ENCODE measurements at places on chromosomes 4 and X.

DNA sequence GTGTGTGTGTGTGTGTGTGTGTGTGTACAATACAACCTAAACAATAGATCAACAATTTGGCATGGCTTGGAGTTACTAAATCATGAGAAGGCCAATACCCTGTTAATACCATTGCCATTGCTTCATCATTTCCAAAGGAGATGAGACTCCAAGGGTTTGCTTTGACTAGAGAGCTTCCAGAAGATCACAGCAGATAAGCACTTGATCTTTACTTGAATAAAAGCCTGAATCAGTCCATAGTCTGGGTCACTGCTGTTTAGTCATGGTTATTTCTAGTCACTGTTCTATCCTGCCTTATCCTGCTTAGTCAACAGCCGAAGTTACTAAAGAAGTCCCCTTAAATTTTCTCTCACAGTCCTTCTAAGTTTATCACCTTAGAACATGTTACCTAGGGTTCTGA is 58.2 kb downstream of the RAB40AL start:
- no peak for DNase-seq

- DNase-seq, result no peak
These were observed 30.3 kb upstream of the SLC2A9 start for GRCh38 chr4:10051517-10052135.

DNA sequence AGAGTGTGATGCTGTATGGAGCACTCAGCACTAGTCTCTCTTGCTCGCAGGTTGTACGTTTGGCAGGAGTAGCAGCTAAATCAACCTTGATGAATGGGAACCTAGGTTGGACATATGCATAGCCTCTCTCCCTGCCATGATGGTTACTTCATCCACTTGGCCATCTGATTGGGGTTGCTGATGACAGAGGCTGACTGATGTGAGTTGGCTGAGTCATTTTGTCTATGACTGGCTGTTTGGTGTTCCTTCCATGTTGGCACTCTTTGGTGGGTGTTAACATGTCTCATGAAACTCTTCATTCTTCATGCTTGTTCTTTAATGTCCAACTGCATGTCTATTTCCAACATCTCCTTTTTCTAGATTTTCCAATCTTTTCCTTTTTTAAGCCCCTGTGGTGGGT is 31.6 kb upstream of the SPARCL1 start:
- DNase-seq, result no peak

GRCh38 chr4:156495091-156495490 is 476.5 kb downstream of the PDGFC start:
- no peak for DNase-seq

- no peak for DNase-seq
These were observed 121.8 kb upstream of the BMPR1B start for GRCh38 chr4:94636004-94636403.

DNA sequence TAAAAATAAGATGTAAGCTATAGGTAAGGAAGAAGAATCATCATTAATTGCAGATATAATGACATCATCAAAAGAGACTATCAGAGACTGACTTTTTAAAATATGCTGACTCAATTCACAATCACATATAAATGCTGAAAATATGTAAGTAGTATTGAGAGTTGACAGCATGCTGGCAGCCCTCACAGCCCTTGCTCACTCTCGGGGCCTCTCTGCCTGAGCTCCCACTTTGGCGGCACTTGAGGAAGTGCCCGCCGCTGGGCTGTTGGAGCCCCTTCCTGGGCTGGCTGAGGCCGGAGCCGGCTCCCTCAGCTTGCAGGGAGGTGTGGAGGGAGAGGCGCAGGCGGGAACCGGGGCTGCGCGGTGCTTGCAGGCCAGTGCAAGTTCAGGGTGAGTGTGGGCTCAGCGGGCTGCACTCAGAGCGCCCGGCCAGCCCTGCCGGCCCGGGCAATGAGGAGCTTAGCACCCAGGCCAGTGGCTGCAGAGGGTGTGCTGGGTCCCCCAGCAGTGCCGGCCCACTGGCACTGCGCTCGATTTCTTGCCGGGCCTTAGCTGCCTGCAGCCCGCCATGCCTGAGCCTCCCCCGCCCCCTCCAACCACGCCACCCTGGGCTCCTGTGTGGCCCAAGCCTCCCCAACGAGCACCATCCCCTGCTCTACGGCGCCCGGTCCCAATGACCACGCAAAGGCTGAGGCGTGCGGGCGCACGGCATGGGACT is 68.9 kb downstream of the RAB28 start:
- no peak for DNase-seq

DNA sequence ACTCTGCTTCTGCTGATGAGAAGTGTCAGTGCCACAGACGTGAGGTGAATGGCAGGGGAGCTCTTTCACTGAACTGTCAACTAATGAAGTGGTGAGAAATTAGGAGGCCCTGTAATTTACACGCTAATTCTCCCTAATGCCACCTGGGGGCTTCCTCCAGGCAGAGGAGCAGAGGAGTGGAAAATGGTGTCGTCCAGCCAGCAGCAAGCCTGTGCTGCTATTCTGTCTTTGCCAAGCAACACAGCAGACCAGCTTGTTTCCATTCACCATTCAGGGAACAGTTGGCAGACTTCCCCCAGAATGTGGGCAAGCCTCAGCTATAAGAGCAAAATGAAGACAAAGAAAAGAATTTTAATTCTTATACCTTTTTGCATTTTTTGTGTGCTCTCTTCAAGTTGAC is 245.2 kb upstream of the TET2 start:
- DNase-seq, result no peak

- DNase-seq, result no peak
These were observed 216.8 kb downstream of the AFAP1 start for GRCh38 chr4:7722766-7723387.

DNA sequence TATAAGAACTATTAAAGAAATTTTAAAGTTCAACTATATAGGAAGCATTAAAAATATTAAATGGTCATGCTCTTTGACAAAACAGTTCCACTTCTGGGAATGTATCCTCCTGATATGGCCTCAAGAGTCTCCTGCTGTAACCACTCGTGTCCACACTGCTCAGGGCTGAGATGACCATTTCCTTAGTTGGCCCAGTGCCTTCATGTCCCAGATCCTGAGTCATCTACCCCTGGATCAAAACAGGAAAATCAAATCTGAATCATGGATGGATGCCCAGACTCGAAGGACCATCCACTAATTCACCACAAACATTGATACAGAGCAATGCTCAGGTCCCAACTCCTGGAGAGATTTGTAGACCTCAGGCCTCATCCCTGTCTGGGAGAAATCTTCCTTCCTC is 44.7 kb downstream of the GPRASP3 start:
- no peak for DNase-seq

DNA sequence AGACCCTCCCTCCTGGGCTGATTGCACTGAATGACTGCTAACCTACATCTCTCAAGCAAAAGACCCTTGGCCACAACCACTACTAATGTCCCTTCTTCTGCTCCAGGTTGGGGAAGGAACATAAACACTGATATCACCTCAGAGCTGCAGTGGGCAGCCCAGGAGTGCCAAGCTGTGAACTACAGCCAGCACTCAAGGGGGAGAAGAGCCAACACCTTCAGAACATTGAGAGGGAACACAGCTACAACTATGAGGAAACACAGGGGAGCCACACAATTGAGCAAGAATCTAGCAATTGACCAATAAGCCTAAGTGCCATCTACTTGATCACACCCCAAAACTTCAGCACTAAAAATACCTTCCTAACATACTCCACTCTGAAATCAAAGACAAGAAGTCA is 222.8 kb downstream of the SPATA18 start:
- DNase-seq, result no peak

GRCh38 chr4:121462660-121463261 is 81.9 kb upstream of the QRFPR start:
- peak; percentile 5 for DNase-seq

DNA sequence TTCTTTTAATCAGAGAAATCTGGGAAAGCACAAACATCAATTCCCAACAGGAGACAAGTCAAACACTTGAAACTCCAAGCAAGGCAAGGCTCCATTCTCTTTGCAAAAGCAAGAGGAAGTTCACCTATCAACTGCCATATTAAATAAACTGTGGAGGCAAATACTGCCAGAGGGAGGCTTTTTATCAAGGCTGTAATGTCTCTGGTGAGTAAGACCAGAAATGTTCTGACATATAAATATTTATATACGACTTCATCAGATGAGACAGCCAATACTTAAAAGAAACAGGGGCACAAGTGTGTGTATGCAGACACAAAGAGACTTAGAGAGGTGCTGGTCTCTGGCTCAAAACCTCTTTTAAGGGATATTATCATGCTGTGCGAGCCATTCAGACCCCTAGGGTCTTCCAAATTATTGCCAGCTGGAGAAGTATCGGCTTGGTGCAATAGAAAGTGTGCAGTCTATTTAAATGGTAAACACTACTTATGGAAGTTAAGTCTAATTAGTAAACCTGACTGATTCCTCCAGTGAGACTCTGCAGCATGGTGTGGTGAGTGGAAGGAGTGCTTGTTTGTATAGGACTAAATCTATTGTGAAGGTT is 24.4 kb downstream of the DCX start:
- no peak for DNase-seq

DNA sequence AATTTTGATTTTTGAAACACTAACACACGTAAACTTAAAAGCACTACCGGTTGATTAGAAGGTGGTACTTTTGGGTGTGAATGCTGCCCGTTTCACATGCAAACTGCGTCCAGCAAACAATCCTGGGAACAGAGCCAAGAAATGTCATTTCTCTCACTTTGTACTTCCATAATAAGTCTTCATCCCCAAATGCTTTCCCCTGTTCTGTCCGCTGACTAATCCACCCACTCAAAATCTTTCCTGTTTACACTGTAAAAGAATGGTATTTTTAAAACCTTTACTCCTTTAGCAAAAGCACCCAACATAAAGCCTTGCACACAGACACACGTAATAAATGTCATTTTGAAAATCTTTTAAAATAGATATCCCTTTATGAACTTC is 39.1 kb upstream of the PDLIM5 start:
- no peak for DNase-seq

- no peak for DNase-seq
These were observed 162.7 kb upstream of the KLF8 start for GRCh38 chrX:56069299-56069931.

DNA sequence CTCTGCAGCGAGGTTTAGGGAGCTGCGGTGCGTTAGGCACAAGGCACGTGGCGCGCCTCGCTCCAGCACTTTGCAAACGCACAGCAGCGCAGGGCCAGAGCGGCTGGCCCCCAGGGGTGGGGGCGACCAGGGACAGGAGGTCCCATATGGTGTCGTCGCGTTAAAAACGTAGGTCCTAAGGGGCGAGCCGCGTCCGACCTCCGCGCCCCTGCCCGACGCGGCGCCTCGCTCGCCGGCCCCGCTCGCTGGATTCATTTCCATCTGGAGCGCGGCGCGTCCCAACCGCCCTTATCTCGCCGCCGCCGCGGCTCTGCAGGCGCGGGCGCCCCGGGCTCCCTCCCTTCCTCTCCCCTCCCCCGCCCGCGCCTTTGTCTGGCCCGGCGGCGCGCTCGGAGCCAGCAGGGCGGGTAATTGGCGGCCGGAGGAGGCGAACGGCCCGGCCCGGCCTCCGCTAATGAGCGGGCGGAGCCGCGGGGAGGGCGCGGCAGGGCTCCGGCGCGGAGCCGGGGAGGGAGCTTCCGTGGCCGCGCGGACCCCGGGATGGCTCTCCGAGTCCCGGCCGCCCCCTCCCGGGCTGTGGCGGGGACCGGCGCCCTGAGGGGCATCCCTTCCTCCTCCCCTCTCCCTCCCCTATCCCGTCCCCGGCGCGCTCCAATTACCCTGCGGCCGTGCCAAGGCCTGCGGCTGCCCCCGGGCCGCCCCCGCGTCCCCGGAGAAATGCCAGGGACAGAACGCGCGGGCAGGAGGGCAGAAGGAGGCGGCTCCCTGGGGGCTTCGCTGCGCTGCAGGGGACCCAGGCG is 409.0 kb downstream of the BCOR start:
- peak; percentile 2 for DNase-seq

Measured in activated CD4-positive, alpha-beta T cell treated with anti-CD3 and anti-CD28 coated beads, Interleukin-2, amount 50 U/mL, for 1 hour (primary cell).